ENCODE measurements at places on chromosomes 6 and 20. TPM values are rescaled to one million over a fixed set of nuclear protein-coding genes. Genes with fewer than 3 reads are reported as not detected.

Gene DLL1
- total RNA-seq = 9.0 TPM

GRCh38 chr6:121886223-121886830 lies 450.9 kb downstream of the GJA1 start:
- DNase-seq = no peak

GRCh38 chr20:25083773-25084625 lies 2.1 kb upstream of the VSX1 start:
- no peak for DNase-seq

DNA sequence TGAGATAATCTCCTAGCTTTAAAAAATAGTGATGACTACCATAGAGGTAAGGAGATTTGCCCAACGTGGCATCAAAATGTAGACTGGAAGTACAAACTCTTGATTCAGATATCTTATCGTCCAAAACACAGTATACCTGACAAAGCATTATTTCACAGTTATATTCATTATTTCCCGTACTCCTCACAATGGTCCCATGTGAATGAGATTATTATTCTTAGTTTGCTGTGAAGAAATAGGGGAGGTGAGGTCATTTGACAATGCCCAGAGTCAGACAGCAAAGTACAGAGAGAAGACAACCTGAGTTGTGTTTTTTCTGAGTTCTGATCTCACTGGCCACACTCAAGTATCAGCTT lies 1.2 kb upstream of the TFB1M start:
- DNase-seq = no peak

Gene MYCT1
- total RNA-seq = 4.5 TPM

GRCh38 chr6:69881322-69882151 lies 15.2 kb downstream of the COL19A1 start:
- DNase-seq = no peak

DNA sequence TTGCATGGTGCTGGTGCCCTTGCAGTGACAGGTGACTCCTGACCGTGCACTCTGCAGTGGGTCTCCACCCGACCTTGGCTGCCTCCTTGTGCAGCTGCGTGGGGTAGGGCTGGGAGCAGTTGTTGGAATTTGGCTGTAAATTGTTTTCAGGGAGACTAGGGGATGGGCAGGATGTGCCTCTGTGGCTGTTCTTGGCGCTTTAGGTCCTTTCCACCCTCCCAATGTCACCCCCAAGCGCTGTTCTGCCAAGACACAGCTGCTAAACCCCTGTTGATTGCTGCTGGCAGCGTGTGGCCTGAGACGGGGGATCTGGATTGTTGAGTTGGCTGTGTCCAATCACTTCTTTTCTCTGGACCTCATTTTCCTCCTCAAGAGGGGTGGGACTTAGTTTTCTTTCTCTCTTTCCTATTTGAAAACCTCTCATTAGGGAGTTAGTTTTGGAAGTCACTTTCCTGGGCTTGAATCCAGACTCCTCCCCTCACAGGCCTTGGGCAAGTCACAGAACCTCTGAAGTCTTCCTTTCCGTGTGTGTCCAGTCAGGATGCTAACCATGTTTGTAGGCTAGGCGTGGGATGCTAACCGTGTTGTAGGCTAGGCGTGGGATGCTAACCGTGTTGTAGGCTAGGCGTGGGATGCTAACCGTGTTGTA lies 8.5 kb downstream of the IGF2R start:
- DNase-seq = no peak

Gene KIF13A
- total RNA-seq = 16.3 TPM

GRCh38 chr6:108200631-108201030 lies 34.8 kb downstream of the NR2E1 start:
- no peak for DNase-seq

Gene BNIP5
- under 0.01 TPM for total RNA-seq

Gene SLC35D3
- total RNA-seq = 0.82 TPM

DNA sequence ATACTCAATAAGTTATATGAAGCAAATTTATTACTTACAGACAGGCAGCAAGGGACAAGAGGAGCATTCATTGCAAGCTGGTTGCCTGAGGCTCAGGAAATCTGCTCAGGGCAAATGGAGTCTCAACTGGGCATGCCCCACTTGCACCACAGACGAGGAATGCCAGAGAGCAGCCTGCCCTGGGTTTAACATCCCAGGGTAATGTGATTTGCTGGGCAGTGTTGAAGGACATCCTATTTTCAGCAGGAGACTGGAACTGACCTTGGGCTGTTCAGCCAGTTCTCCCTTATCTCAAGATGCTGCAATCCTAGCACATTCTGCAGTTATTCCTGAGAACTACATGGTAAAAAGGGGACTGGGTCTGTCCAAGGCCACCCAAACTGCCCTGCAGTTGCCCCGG lies 3.8 kb upstream of the ENTPD6 start:
- DNase-seq = no peak

Gene MCM3
- 11.0 TPM for total RNA-seq

Gene THBD
- 1.2 TPM for total RNA-seq

GRCh38 chr6:161150566-161150965 lies 123.3 kb downstream of the AGPAT4 start:
- peak; percentile 10 for DNase-seq

Gene SEMG1
- total RNA-seq = not detected

DNA sequence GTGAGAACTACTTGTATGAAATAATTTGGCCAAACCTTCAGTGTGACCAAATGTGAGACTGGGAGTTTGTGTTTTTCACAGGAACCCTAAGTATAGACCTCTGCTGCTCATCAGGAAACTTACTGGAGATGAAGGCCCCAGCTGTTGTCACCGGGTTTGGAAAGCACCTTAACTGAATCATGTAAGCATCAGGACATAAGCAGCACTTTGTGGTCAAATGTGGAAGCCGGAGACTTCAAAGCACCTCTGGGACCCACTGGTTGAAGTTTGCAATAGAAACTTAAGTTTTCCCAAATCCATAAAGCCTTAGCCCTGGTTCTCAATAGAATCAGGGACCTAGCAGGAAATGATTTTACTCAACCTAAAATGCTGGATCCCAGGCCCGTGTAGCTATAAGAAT lies 14.3 kb downstream of the TTPAL start:
- no peak for DNase-seq

GRCh38 chr6:31162463-31163165 lies 4.2 kb downstream of the TCF19 start:
- no peak for DNase-seq

- DNase-seq = no peak
Observed at GRCh38 chr20:22555791-22556564, 28.4 kb downstream of the FOXA2 start.
